RCC 7860 (cell line): ENCODE measurements at places on chromosomes 5 and 9.

GRCh38 chr9:73434826-73435225 is 283.2 kb downstream of the ANXA1 start:
- DNase-seq, result no peak

DNA sequence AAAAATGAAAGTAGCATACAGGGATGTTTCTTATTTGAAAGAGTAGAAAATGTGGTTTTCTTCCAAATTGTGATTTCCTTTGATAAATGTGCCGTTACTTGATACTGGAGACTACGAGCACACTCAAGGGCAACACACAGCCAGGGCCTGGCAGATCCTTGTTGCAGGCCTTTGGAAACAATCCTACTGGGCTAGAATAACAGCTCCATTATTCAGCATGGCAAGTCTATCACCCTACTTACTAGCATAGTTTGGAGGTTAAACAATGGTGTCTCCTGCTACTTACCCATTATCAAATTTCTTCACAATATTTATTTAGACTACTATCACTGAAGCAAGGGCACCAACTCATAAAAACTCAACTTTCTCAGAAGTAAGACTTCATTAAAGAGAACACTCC is 140.8 kb upstream of the ZNF608 start:
- DNase-seq, result no peak

- no peak for DNase-seq
These were observed 1040.8 kb downstream of the TAF11L14 start for GRCh38 chr5:18675041-18675440.

DNA sequence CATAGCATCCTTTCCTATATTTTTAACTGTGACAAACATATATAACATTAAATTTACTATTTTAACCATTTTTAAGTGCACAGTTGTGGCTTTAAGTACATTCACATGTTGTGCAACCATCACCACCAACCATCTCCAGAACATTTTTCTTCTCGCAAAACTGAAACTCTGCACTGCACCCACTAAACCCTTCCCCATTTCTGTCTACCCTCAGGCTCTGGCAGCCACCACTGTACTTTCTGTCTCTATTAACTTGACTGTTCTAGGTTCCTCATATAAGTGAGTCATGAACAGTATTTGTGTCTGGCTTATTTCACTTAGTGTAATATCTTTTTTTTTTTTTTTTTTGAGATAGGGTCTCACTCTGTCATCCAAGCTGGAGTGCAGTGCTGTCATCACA is 25.5 kb downstream of the KCNMB1 start:
- no peak for DNase-seq

DNA sequence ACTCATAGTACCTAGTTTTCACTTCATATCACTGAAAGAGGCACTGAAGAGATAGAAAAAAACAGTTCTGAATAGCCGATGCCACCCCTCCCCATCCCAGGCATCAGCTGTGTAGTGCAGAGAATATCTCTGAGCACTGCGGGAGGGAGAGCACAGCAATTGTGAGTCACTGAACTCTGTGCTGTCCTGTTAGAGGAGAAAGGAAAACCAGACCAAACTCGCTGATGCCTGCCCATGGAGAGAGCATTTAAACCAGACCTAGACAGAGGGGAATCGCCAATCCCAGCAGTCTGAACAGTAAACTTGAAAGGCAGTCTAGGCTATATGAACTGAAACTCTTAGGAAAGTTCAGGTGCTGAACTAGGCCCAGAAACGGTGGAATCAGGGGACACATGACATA is 120.1 kb upstream of the SLC30A5 start:
- no peak for DNase-seq

DNA sequence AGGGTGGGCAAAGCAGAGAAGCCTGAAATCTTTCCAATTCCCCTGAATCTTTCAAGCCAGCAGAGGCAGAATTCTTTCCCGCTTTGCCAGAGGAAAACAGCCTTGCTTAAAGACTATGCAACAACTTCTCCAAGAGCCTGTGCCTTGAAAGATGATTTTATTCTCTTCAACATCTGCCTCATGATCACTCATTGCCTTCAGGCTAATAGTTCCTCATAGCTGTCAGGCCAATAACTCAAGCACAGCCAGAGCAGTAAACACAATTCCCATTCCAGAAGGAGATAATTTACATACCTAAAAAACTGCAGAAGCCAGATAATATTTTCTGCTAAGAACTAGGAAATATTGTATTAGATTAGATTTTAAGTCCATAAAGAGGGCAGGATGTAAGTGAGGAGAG is 92.3 kb upstream of the PUM3 start:
- no peak for DNase-seq

DNA sequence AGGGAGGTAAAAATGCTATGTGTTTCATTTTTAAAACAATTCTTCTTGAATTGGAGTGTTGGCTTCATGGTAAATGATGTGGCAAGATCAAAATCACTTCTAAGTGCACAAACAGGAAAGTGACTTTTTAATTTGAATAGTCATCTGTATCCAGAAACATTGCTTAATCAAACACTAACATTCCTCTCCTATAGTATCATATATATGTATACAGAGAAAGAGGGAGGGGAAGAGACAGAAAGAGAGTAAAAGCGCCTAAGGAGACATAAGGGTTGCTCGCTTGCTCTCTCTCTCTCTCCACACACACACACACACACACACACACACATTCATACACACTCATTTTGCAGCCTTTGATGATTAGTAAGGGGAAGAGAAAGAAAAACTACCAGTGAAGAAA is 95.4 kb upstream of the PRDM9 start:
- no peak for DNase-seq

DNA sequence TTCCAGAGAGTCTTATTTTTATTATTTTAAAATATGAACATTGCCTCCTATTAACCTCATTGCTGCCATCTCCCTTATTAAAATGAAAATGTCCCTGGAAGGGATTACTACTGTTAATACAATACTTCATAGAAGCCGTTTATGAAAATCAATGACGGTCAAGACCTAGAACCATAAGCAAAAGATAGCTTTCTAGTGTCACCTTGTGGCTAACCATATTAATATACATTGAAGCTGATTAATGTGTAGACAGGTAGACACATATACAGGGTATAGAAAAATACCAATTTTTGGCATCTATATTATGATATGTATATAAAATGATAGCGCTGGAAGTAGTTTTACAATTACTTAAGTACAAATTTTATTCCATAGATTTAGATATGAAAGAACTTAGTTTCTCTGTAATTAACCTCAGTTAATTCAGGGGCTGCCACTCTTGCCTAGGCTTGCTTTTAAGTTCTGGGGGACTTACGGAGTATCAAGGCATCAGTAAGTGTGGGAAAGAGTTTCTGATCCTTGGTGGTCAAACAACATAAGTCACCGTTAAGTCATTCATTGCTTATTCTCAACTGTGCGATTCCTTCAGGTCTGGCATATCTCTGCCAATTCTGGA is 2.5 kb upstream of the YTHDC2 start:
- DNase-seq, result peak; percentile 39

- no peak for DNase-seq
These were observed 4.9 kb downstream of the LCN2 start for GRCh38 chr9:128153947-128154695.

GRCh38 chr5:72160329-72160728 is 53.1 kb downstream of the MAP1B start:
- no peak for DNase-seq

GRCh38 chr9:127174386-127175318 is 52.2 kb upstream of the ANGPTL2 start:
- DNase-seq, result no peak

GRCh38 chr9:131663288-131663687 is 76.6 kb downstream of the RAPGEF1 start:
- no peak for DNase-seq

DNA sequence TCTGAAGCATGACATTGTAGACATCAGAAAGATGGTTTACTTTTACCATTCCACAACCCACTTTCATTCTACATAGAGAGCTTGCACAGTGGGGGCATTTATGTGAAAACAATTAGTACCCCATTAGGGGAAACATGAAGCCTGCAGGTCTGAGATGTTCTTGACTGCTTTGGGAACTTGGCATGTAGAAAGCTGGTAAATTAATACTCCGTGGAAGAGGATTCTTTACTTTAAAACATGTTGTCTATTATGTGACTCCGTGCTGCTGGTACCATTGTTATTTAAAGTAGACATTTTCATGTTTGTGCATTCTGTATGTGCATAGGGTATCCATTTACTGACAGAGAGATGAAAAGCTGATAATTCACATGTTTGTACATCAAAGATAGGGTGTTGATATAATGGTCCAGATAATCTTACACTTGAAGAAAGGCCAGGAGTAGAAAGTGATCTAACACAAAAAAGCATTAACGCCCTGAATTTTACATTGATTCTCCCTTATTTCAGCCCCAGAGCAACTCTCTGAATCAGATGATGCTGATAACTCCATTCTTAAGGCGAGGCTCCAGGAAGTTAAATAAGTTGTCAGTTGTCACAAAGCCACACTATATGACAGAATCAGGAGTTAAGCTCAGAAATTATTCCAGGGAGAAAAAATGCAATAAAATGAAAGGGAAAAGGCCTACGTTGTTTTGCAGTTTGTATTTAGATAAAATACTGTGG is 50.1 kb upstream of the CD180 start:
- DNase-seq, result no peak

GRCh38 chr5:45648744-45649143 is 47.4 kb downstream of the HCN1 start:
- DNase-seq, result no peak

- DNase-seq, result no peak
These were observed 39.6 kb upstream of the CEP72 start for GRCh38 chr5:572398-573019.

- no peak for DNase-seq
These were observed 131.1 kb upstream of the TUT7 start for GRCh38 chr9:86485359-86485758.

DNA sequence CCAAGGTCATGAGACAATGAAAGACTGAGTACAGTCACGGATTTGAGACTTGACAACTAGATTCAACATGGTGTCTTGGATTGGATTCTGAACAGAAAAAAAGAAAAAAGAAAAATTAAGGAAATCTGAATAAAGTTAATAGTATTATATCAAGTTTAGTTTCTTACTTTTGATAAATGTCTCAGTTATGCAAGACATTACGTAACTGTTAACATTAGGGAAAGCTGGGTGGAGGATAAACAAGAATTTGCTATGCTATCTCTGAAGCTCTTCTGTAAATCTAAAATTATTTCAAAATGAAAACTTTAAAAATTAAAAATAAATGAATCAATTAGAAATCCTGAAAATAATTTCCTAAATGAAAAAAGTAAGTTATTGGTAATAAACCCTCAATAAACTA is 14.4 kb upstream of the DCAF12 start:
- DNase-seq, result no peak

DNA sequence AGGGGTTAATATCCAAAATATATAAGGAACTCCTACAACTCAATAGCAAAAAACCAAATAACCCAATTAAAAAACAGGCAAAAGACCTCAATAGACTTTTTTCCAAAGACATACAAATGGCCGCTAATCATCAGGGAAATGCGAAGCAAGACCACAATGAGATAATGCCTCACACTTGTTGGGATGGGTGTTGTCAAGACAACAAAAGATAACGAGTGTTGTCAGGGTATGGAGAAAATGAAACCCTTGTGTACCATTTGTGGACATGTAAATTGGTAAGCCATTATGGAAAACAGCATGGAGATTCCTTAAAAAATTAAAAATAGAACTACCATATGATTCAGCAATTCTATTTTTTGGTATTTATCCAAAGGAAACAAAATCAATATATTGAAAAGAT is 620.2 kb downstream of the ACTL7B start:
- DNase-seq, result no peak
